NCI-H774 (cell line): ENCODE measurements at places on chromosomes 3 and 15.

DNA sequence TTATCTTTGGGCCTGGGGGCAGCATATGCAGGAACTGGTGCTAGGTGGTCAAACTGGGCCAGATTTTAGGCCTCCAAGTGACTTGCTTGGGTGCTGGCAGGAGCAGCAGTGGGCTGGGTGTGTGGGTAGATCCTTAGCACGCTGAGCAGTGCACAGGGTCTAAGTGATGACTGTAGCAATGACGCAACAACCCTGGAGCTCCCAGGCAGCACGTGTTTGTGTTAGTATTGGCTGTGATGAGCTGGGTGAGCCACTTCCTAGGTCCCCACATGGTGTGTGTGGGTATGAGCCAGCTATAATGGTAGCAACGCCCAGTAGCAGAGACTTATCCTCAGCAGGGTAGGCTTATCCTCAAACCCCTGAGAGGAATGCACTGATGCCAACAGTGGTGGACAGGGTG lies 570.6 kb upstream of the ROBO1 start:
- no peak for DNase-seq

DNA sequence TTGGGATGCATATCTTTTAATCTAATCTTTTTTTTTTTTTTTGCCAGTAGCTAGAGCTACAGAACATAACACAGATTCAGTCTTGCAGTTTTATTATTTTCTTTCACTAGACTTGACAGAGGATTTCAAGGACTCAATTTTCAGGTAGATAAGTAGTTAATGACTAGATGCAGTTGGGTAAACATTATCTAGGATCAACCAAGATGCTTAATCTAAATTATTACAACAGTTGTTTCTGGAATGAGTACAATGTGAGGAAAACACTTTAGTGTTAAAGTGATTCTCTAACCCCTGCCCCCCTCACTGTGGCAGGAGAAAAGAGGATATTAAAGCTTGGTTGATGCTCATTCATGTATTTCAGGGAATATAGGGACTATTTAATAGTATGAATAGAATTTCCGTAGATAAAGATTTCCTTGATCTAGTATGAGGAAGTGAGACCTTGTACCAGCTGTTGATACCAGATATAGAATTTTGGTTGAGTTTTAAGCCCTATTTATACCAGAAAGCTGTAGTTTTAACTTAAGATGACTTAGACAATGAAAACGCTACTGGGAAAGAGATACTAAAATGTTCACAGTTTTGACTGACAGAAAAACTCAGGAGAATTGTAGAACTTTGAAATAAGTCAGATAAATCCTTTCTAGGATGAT lies 389.0 kb upstream of the C2CD4B start:
- DNase-seq: no peak

DNA sequence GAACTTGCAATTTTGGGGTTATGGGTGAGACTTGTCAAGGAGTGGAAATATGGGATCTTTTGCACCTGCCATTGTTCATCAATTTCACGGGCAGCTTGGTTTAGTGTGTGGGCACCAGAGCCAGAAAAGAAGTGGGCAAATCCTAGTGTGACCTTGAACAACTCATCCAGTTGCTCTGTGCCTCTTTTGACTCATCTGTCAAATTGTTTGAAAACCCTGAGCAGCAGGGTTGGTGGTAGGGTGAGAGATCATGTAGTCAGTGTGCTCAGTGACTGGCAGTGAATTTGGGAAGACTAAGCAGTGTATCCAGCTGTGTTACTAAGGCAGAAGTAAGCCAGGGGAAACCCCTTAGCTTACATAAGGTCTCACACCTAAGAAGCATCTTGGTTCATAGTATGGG lies 293.0 kb upstream of the TRIM42 start:
- DNase-seq: no peak

- DNase-seq: no peak
Observed at GRCh38 chr3:133620066-133620784, 41.5 kb downstream of the TOPBP1 start.

GRCh38 chr3:134388788-134389485 lies 14.7 kb upstream of the AMOTL2 start:
- no peak for DNase-seq

DNA sequence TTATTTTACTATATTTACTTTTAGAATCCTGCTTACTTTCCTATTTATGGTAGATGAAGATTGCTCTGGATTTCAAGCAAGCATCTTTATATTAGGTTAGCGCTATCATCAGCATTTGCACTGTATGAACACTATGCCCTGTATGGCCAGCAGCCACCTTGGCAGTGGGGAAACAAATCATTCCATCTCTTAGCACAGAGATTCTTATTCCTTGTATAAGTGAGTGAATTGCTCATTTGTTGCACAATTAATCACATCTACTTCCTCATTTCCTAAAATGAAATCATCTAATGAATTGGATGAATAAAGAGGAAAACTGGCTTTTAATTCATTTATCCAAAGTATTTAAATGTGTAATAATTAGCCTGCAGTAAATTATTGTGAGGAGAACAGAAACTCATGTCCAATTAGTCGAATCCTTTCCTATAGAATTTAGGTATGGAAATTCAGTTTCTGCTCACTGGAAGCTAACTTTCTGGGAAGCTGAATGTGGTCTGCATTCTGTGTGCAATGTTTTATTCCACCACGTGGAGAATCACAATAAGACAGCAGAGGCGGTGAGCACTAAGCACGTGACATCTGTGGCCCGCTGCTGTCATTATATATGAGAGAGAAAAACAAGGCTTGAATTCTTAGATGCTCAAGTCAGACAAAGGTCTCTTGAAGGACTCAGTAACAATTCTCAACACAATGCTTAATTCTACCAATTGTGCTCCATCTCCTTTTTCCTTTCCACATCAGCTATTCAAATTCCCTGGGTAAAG lies 93.4 kb downstream of the PEX5L start:
- no peak for DNase-seq

DNA sequence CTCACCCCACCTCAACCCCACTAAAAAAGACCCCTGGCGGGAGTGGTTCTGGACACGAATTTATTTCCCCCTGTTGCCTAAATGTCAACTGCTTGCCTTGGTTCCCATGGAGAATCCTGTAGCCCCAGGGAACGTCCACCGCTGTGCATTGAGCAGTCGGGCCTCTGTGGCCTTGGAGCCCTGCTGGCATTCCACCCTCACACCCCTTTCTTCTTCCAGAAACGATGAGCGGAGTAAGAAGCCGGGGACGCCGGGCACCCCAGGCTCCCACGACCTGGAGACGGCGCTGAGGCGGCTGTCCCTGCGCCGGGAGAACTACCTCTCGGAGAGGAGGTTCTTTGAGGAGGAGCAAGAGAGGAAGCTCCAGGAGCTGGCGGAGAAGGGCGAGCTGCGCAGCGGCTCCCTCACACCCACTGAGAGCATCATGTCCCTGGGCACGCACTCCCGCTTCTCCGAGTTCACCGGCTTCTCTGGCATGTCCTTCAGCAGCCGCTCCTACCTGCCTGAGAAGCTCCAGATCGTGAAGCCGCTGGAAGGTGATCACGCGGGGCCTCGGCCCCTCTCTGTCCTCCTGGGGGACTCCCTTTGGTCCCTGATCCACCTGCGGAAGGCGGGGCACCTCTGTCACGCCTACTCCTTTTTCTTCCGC lies 63.6 kb downstream of the CCK start:
- no peak for DNase-seq

DNA sequence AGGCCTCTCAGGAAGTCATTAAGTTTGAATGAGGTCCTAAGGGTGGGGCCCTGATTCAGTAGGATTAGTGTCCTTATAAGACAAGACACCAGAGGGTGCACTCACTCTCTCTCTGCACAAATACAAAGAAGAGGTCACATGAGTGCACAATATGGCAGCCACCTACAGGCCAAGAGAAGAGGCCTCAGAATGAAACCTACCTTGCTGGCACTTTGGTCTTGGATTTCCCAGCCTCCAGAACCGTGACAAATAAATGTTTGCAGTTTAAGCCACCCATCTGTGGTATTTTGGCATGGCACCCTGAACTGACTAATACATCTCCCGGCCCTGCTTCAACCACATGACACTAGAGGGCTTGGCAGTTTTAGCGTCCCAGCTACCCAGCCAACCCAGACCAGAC lies 73.9 kb upstream of the CHRNB4 start:
- DNase-seq: no peak

- no peak for DNase-seq
Observed at GRCh38 chr3:12190832-12191231, 32.1 kb upstream of the TIMP4 start.

- no peak for DNase-seq
Observed at GRCh38 chr3:124783696-124784095, 53.4 kb downstream of the UMPS start.

DNA sequence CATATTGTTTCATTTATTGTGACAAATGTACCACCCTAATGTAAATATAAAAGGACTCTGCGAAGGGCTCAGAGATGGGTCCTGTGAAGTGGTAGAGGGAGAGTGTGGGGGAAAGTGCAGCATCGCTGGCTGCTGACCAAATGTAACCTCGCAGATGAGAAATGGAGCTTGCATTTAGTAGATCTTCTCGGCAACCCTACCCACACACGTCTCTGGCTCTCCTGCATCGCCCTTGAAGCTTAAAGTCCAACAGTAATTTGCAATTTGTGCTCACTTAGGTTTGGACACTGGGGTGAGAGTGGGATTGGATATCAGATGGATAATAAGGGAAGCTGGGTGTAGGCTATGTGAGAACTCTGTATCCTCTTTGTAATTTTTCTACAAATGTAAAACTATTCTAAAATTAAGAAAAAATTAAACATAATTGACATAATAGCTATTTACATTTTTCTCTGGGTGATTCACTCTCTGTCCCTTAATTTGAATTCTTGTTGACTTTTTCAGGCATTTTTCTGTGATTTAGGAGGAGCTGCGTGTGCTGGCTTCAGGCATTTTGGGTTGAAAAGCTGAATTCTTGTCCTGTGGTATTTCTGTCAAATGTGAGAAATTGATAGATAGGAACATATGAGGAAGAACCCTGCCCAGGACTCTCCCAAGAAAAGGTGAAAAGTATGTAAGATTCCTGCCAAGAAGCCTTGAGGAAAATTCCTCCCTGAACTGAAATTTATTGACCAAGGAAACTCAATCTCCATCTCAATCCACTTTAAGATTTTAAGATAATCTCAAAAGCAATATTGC lies 524.7 kb upstream of the MCTP2 start:
- DNase-seq: no peak

- peak; percentile 33 for DNase-seq
Observed at GRCh38 chr15:62847900-62848489, 194.6 kb upstream of the TPM1 start.

DNA sequence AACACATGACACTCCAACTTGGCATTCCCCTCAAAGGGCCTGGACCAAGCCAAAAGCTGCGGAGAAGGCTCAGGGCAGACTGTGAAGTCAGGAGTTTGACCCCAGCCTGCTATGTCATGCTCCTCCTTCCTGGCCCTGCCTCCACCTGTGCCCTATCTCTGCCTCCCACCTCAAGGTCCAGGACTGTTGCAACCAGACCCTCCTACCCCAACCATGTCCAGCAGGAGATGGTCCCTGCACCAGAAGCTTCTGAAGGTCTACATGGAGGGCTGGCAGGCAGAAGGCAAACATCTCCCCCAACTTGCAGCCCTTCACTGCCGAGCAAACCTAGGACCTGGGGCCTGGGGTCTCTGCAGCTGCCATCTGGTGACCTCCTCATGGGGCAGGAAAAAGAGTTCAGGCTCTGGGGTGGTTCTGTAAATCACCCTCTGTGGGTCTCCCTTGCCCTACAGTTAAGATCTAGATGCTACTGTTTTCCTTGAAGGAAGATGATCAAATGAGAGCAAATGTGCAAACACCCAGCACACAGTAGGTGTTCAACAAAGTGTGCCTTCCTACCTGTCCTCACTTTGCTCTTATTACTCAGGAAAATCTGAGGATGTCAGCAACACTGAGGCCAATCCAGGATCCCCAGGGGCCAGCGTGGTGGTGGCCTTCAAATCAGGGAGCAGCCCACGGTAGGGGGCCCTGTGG lies 11.5 kb upstream of the CSK start:
- no peak for DNase-seq

- DNase-seq: no peak
Observed at GRCh38 chr3:46104706-46105105, 77.4 kb upstream of the XCR1 start.

- DNase-seq: peak; percentile 30
Observed at GRCh38 chr15:89912674-89913396, at the start of gene ARPIN. Gene ARPIN (minus strand): TSS chr15:89912952. CDS start chr15:89912835, 117 bp downstream.

GRCh38 chr3:192371870-192372400 lies 355.4 kb downstream of the FGF12 start:
- no peak for DNase-seq

- DNase-seq: no peak
Observed at GRCh38 chr3:185290266-185290665, 36.4 kb upstream of the EHHADH start.

DNA sequence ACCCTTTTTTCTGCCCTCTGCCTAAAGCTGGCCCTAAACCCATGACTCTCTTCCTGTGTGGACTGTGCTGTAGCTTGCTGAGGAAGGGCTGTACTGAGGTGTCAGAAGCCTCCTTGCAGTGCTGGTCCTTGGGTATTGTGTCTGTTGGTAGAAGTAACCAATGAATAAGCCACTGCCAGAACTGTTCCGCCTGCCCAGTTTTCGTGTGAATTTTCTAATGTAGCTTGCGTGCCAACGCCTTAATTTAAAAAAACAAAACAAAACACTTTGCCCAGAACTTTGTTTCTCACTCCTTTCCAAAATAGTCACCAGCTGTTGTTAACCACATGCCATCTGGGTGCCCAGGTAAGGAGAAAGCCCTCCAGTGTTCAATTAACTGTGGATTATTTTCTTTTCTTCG lies 101.9 kb downstream of the KLHL25 start:
- no peak for DNase-seq

- peak; percentile 47 for DNase-seq
Observed at GRCh38 chr15:59553879-59554735, 57.5 kb upstream of the GCNT3 start.

DNA sequence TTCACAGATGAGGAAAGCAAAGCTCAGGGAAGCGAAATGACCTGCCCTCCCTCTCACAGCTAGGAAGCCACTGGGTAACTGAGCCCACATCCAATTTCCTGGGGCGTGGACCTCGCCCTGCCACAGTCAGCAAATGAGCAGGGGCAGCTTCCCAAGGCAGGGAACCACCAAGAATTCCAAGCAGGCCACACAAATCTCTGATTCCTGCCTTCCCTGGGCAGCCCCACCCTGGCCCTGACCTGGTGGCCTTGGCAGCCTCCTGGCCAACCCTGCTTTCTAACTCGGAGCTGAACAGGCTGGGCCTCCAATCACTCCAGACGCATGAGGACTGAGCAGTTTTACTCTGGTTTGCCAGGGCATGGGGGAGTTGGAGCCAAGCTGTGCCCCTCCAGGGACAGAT lies 203.7 kb upstream of the TLE3 start:
- no peak for DNase-seq

GRCh38 chr3:196694202-196694638 lies 17.8 kb downstream of the CEP19 start:
- no peak for DNase-seq

GRCh38 chr15:68312701-68313204 lies 35.2 kb downstream of the FEM1B start:
- no peak for DNase-seq

- DNase-seq: no peak
Observed at GRCh38 chr15:29480949-29481348, 211.3 kb upstream of the NSMCE3 start.

- DNase-seq: no peak
Observed at GRCh38 chr15:76844096-76844495, 61.0 kb downstream of the SCAPER start.
